ENCODE measurements at places on chromosomes 2 and 18.

- no peak for DNase-seq
Measured at GRCh38 chr2:190916829-190917228, 36.2 kb downstream of the GLS start.

GRCh38 chr2:18910843-18911242, 321.5 kb upstream of the NT5C1B start:
- DNase-seq = peak; percentile 65

- DNase-seq = peak; percentile 71
Measured at GRCh38 chr2:190355968-190356644, 12.7 kb downstream of the INPP1 start.

DNA sequence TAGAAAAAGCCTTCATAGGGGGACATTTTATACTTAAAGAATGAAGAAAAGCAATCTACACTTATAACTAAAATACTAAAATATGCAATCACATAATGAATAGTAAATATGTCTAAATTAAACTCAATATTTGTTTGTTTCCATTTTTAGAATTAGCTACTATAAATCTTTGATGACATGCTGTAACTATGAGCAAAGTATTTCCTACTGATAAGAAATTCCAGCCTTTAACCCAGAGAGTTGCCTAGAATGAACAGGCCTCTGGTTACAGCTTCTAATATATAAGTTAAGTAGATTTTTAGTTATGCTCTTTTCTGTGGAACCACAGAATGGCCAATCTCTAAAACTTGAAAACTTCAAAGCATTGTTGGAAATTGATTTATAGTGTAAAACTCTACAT, 1465.6 kb upstream of the ZEB2 start:
- DNase-seq = peak; percentile 51

DNA sequence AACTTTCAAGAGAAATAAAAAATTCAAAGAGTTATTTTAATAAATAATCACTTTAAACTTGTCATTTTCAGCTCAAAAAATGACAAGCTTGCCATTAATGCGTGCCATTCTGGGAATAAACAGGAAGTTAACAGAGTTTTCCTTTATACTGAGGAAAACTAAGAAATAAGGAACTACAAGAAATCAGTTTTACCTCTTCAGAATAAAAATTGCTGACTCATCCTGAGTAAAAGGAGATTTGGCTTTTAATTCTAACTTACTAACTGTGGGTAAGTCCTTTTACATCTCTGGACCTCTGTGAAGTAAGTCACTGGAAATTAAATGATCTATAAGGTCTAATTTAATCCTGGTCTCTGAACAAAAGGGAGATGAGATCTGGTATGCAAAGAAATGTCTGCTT, 16.1 kb downstream of the CEBPZ start:
- no peak for DNase-seq

DNA sequence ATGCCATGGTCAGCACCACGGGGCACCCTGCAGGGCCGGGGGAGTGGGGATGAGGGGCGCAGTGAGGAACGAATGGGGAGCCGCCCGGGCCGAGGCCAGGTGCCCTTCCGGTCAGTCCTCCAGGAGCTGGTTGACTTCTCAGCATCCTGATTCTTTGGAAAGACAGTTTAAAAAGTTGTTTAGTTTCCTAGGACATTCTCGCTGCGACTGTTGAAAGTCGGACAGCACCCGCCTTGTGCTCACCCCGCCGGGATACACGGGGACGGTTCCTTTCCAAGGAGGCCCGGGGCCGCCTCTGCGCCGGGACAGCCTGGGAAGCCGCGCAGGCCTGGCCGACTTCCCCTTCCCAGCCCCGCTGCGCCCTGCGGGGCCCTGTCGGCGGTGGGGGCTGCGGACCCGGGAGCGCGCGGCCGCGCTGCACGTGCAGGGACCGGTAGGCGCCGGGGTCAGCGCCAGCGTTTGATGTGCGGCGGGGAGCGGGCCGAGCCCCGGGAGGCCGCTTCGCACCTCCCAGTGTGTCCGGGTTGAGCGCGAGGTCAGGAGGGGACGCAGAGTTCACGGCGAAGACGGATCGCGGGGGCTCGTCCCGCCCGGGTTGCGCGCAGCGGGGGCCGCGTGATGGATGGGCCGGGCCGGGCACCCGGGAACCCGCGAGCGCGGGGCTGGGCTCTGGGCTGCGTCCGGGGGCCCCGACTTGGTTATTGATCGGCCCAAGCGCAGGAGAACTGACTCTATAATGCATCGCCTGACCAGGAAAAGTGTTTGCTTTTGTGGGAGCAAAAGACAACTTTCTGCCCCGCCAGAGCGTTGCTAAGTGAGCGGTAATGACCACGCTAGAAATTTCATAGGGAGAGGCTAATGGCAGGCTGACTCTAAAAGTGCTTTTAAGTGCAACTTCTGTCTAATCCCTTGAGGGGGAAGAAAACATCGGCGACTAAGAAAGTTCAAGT, 28.0 kb upstream of the SMIM21 start:
- peak; percentile 34 for DNase-seq

- no peak for DNase-seq
Measured at GRCh38 chr2:199312931-199313330, 144.8 kb downstream of the SATB2 start.

- DNase-seq = peak; percentile 41
Measured at GRCh38 chr2:119264781-119265692, 41.4 kb downstream of the STEAP3 start.

- DNase-seq = no peak
Measured at GRCh38 chr18:79912994-79913831, 38.2 kb downstream of the SLC66A2 start.

DNA sequence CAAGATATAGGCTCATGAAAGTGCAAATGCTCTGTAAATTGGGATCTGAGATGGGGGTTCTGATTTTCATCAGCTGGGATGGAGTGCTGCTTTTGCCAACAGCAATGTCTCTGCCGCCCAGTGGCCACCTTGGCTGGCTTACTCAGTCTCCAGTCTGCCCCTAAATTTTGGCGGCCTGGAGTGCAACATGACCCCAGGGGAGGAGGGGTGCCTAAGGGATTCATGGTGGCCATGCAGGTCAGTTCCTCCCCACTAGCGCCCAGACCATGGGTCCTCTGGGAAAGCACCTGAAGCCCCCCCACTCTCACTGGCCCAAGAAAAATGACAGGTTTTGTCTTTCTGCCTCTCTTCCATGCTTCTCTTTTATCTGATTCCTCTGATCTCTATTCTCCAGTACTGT, 45.0 kb downstream of the SLC4A3 start:
- DNase-seq = no peak

DNA sequence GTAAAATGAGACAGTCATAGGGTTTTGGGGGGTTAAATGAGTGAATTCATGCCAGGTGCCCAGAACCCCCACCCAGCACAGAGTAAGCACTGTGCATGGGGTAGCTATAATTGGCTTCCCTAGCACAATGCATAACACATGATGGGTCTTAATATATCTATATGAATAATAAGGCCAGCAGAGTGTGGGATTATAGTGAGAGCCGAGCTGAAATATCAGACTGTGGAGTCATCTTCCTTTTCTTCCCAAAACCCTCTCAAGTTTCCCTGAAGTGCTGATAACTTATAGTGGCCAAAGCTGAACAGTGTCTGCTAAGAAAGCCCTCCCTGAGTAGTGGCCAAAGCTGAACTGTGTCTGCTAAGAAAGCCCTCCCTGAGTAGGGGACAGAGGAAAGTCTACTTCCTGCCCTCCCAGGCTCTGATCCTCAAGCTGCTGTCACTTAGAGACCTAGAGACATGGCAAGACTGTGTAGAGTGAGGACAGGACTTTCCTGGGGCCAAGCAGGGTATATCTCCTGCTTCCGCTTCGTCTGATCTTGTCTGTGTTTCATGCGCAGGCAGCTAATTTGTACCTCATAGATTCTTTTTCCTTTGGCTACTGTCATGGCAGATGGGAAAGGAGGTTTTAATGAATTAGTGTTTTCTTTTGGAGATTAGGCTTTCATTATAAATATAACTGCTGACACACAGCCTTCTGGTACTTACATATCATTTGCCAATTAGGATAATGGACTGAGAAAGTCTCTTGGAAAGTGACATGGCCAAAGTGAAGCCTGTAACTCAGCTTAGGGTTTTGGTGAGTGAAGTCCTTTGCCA, 94.9 kb downstream of the FHOD3 start:
- no peak for DNase-seq

GRCh38 chr2:97766567-97766966, 53.2 kb downstream of the ZAP70 start:
- no peak for DNase-seq

- DNase-seq = peak; percentile 95
Measured at GRCh38 chr2:52805901-52806410, 961.6 kb upstream of the CHAC2 start.

DNA sequence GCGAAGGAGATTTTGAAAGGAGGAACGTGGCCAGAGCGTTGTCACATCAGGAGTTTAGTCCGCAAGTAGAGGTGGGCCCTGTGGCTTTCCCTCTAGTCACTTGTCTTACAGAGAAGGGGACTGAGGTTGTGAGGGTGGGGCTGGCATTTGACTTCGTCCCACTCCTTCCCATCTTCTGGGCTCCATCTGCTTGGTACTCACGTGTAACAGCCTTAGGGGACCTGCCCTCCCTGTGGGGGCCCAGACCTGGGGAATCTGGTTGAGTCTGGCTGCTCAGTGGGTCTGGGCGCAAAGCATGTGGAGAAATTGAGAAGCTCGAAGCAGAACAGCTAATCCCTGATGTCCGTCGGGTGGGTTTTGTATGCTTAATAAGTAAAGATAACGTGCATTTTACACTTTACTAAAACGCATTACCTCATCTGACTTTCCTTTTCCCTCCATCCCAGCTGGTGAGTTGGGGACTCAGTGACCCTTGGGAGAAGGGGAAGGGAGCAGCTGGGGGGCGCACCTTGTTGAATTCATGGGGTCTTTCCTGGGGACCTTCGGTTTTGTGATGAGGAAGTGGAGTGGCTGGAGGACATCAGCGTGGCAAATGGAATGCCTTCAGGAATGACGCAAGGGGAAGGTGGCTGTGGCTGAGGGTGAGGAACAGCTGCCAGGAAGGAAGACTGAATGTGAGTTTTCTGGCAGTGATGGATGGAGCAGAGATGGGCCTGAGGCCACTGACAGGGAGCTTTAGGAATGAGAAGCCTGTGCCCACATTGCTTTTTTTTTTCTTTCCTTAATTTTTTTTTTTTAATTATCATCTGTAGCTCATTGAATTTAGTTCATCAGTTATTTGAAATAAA, 44.8 kb downstream of the ASAP2 start:
- DNase-seq = peak; percentile 88

- DNase-seq = peak; percentile 92
Measured at GRCh38 chr2:169637620-169638019, 53.5 kb downstream of the PPIG start.

DNA sequence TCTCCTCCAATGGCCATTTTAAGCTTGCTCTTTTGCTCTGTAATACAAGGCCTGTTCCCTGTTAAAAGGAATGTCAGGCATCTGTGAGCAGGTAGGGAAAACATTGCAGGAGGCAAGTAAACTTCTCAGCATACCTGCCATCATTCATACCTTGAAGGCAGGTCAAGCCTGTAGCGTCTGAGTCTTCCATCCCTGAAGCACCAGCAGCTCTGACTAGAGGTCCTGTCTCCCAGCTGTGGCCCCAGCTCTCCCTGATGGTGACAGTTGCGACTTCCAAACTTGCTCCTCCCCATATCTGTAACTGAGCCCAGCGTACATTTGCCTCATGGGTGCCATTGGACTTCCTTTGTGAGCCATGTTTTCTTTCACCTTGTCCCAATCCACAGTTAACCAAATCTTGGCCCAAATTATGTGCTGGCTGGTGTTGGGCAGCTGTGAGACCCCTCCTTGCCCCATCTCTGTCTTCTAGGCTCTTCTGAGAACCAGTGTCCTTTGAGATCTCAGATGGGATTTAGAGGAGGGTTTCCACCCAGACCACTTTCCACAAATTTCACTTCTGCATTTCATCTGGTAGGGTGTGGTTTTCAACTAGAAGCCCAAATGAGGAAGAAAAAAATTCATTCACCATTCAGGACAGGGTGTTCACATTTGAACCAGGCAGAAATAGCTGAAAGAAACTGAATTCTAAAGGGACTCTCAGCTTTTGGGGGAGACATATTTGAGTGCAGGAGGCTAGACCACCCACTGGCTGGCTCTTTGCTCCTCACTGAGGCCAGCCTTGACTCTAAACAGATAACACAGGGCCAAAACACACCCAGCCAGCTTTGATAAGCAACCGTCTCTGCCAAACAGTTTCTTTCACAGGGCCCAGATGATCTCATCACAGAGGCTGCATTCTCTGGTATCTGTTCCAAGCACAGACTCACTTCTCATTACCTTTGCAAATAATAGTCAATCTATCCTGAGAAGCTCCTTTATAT, 66.4 kb upstream of the MSH2 start:
- DNase-seq = peak; percentile 46

- DNase-seq = peak; percentile 14
Measured at GRCh38 chr2:234722176-234722575, 225.3 kb upstream of the ARL4C start.

DNA sequence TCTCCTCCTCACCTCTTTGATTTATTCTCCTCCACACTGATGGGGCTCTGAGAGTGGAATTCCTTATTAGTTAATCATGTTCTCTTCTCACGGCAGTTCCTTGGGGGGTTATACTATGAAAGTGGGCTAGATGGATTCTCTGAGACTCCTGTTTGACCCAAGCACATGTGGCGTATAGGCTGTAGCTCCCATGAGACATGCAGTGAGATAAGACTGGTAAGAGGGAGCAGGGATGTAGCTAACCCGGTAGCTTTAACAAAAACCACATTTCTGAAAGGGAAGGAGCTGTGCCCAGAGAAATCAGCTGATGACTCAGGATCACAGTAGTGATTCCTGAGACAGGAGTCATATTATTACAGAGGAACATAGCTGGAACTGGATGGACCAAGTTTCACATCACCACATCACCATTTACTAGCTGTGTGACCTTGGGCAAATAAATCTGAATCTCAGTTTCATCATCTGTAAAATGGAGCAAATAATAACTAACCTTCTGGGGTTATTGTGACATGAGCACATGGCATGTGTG, 82.9 kb downstream of the CRIM1 start:
- peak; percentile 98 for DNase-seq

GRCh38 chr18:6781142-6781714, 51.7 kb downstream of the ARHGAP28 start:
- no peak for DNase-seq

DNA sequence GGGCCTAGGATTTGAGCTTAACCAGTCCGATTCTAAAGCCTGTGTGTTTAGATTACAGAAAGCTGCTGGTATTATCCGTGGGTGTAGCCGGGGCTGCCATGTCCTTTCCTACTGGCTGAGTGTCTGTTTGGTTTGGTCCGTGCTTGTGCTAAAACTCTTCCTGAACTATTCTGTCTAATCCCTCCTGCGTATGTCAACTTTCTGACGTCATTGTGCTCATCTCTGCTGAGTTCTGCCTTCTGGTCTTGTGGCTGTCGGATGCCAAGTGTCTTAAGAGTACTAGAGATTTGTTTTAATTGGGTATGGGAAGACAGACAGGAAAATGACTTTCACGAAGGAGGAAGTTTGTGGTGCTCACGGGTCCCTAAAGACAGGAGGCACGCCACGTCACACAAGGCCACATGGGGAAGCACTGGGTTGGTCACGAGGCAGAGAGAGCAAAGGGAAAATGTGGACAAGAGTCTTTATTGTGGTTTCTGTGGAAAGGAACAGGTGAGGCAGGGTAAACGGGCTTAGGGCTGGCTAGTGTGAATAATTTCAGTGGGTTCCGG, 31.8 kb upstream of the NTSR2 start:
- DNase-seq = peak; percentile 86
